ENCODE measurements at places on chromosomes 4 and X.

- DNase-seq = peak; percentile 78
Observed at GRCh38 chr4:154164931-154165839, 326.4 kb downstream of the DCHS2 start.

DNA sequence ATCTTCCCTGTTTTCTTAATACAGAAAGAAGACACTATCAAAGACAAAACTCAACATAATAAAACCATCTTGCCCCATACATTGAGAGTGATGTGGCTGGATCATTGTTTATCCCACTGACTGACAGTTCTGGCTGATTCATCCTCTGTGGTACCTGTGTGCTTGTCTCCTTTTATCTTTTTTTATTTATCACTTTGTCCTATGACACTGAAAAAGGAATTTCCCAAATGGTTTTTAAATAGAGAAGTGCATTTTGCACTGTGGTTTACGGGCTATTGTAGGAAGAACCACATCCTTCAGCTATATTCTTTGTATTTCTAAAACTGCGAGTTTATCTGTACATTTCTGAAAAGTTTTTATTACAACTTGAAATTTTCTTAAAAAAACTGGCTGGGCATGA, 15.0 kb downstream of the TTC29 start:
- DNase-seq = no peak

DNA sequence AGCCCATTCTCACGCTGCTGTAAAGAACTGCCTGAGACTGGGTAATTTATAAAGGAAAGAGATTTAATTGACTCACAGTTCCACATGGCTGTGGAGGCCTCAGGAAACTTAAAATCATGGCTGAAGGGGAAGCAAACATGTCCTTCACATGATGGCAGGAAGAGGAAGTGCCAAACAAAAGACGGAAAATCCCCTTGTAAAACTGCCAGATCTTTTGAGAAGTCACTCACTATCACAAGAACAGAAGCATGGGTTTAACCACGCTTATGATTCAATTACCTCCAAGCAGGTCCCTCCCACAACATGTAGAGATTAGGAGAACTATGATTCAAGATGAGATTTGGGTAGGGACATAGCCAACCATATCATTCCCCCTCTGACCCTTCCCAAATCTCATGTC, 335.5 kb downstream of the IL15 start:
- DNase-seq = no peak

DNA sequence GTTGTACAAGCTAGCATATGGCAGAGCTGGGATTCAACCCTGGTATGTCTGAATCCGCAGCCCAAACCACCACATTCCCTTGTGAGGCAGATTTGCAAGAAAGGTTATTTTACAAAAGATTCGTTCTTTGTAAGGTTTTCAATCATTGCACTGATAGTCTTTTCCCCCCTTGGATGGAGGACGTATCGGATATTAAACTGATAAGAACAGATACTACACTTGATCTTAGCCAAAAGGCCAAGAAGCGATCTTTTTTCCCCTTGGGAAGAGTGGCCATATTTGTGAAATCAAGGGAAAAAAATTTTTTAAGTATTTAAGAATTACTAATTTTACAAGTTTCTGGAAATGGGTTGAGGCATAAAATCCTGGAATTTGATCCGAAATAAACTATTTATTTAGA, 34.4 kb upstream of the MSMO1 start:
- no peak for DNase-seq

DNA sequence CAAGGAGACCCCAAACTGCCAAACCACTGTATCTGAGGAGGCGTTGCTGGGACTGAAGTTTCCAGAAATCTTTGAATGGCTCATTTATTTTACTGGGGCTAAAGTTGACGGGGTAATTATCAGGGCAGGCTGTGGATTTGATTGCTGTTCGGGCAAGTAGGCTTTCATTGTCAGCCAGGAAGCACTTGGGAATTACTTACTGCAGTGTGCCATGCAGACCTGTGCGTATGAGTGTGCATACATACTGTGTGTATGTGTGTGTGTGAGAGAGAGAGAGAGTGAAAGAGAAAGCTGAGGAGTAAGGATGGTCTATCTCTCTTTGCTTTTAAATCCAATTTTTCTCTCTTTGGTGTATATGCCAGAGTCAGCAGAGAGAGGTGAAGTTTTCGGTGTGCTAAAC, 122.7 kb downstream of the NPNT start:
- DNase-seq = no peak

GRCh38 chrX:137548261-137548660, 17.7 kb upstream of the ZIC3 start:
- no peak for DNase-seq

GRCh38 chrX:84737471-84737871, 235.2 kb upstream of the HDX start:
- DNase-seq = no peak

DNA sequence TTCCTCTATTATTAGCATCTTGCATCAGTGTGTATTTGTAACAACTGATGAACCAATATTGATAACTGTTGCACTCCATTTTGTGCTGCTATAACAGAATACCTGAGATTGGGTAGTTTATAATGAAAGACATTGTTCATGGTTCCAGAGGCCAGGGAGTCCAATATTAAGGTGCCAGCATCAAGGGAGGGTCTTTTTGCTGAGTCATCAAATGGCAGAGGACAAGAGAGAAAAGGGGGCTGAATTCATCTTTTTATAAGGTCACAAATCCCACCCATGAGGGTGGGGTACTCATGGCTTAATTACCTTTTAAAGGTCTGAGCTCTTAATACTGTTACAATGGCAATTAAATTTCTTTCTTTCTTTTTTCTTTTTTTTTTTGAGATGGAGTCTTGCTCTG, 7.2 kb downstream of the MYOZ2 start:
- DNase-seq = no peak

DNA sequence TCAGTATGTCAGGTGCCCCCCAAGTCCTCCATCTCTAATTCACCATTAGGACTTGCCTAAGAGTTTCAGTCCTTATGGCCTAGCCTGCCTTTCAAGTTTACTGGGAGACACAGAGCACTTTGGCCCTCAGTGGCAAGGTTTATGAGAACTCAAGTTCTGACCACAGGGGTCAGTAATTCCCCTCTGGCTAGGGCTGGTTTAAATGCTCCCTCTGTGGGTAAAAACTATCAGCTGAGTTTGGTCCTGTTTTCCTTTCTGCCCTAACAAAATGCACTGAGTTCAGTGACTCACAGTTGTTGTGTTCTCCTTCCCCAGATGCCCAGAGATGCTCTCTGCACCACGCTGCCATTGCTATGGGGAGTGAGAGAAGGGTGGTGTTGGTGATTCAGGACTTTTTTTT, 163.2 kb downstream of the RELL1 start:
- DNase-seq = no peak

- DNase-seq = peak; percentile 1
Observed at GRCh38 chr4:68209003-68209402, 36.5 kb downstream of the TMPRSS11B start.

DNA sequence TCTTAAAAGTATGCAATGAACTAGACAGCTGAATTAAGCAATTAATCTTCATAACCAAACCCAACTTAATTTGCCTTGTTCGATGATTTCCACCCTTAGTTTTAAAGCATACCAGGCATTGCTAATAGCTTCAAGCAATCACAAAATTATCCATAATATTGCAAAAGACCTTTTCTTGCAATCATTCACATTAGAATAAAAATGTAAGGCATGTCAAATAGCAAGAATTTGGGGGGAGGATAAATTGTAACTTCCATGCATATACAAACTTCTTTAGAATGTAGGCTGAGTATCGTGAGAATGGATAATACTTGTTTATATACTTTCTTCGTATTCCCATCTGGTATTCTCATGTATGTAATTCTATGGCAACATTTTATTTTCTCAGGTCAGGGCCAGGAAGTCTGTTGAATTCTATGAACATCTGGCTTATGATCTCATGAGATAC, 28.7 kb upstream of the BMP2K start:
- no peak for DNase-seq

GRCh38 chrX:20718592-20719380, 452.1 kb upstream of the RPS6KA3 start:
- no peak for DNase-seq

DNA sequence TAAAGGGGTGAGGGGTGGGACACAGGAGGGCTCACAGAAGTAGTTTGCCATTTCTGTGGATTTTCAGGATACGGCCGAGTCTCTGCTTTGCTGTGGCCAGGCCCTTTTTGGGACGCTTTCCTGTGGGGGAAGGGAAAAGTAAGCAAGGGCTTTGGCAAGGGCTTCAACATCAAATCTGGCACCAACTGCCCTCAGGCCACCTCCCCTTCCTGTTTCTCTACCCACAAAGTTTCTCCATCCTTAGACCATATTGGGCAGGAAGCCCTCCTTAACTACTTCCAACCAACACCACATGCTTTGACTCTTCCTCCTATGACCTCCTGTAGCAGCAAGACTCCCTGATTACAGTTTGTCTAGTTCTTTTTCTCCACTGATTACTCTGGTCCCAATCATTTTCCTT, 105.1 kb downstream of the PHF8 start:
- DNase-seq = no peak

- no peak for DNase-seq
Observed at GRCh38 chr4:77025643-77026321, 50.0 kb downstream of the CCNI start.

DNA sequence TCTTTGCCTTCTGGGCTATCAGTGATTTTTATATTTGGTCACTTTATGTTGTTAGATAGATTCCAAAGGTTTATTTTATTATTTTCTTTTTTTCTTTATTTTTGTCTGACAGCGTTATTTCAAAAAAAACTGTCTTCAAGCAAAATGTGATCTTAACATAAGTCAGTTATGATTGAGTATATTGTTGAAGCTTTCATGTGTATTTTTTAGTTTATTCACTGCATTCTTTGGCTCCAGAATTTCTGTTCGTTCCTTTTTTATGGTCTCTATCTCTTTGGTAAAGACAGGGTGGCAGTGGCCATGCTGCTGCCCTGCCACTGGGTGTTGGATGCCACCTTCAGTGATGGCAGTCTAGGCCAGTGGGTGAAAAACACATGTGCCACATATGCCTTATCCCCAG, at the start of gene MAGEC3:
Gene MAGEC3 (plus strand): TSS at position 301 of the 400 bp plus-strand sequence. CDS start 0 bp downstream, at position 301.
- no peak for DNase-seq

DNA sequence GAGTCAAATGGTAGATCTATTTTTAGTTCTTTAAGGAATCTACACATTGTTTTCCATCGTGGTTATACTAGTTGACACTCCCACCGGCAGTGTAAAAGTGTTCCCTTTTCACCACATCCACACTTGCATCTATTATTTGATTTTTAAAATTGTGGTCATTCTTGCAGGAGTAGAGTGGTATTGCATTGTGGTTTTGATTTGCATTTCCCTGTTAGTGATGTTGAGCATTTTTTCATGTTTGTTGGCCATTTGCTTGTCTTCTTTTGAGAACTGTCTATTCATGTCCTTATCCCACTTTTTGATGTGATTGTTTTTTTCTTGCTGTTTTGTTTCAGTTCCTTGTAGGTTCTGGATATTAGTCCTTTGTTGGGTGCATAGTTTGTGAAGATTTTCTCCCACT, 70.0 kb downstream of the TAB3 start:
- no peak for DNase-seq

DNA sequence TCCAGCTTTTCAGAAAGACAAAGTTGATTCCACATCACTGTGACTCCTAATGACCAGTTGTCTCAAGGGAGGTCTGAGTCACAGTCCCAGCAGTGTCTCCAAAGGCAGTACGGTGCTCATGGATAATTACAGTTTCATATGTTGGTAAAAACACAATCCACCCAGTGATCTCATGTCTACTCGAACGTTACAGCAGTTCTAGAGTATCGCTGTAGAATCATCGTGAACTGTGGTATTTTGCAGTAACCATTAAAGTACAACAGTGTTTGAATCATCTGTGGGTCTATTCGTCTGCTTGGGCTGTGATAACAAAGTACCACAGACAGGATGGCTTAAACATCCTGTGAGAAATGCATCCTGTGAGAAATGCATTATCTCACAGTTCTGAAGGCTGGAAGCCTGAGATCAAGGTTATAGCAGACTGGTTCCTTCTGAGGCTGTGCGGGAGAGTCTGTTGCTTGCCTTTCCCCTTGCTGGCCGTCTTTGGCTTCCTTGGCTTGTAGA, 121.1 kb upstream of the SORBS2 start:
- peak; percentile 54 for DNase-seq

DNA sequence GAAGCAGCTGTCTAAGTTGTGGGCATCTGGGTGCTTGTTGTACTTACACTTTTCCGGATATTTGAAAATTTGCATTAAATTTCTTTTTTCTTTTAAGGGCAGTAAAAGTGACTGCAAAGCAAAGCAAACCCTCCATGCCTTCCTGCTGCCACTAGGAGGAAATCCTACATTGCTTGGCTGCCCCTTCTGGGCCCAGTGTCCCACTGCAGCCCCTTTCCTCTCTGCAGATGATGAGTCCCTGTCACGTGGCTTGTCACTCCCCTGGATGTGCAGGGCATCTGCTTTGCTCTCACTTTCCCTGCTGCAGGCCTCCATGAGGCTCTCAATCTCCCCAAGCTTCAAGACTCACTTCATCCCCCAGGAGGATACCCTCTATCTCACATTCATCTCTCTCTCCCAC, 12.7 kb downstream of the TSR2 start:
- DNase-seq = peak; percentile 20

- peak; percentile 25 for DNase-seq
Observed at GRCh38 chr4:177400030-177400429, 42.2 kb downstream of the AGA start.

DNA sequence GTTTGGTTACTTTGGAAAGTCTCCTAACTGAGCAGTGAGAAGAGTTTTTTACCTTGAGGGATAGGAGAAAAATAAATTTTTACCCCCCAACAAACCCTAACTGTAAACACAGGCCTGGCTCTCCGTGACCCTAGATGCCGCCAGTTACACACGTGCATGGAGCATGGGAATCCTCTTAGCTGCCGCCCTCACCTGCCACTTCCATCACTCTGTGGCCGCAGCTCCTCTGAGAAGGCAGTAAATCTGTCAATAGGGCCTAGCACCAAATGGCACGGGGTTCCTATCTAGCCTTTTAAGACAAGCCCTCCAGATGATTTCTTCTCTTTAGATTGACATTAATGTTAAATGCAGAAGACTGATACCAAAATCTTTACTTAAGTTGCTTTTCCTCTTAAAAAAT, 330.3 kb upstream of the FAM241A start:
- DNase-seq = no peak

- no peak for DNase-seq
Observed at GRCh38 chr4:138014590-138015288, 227.4 kb downstream of the SLC7A11 start.

- peak; percentile 96 for DNase-seq
Observed at GRCh38 chr4:158051401-158052235, 121.2 kb downstream of the GASK1B start.

GRCh38 chr4:140756319-140757231, at the start of gene TBC1D9:
TBC1D9 (minus strand) TSS chr4:140756385; CDS start chr4:140756045, 340 bp downstream.
- peak; percentile 82 for DNase-seq

Measured in fibroblast of pulmonary artery (primary cell).